ENCODE measurements at places on chromosomes 12 and 14.

DNA sequence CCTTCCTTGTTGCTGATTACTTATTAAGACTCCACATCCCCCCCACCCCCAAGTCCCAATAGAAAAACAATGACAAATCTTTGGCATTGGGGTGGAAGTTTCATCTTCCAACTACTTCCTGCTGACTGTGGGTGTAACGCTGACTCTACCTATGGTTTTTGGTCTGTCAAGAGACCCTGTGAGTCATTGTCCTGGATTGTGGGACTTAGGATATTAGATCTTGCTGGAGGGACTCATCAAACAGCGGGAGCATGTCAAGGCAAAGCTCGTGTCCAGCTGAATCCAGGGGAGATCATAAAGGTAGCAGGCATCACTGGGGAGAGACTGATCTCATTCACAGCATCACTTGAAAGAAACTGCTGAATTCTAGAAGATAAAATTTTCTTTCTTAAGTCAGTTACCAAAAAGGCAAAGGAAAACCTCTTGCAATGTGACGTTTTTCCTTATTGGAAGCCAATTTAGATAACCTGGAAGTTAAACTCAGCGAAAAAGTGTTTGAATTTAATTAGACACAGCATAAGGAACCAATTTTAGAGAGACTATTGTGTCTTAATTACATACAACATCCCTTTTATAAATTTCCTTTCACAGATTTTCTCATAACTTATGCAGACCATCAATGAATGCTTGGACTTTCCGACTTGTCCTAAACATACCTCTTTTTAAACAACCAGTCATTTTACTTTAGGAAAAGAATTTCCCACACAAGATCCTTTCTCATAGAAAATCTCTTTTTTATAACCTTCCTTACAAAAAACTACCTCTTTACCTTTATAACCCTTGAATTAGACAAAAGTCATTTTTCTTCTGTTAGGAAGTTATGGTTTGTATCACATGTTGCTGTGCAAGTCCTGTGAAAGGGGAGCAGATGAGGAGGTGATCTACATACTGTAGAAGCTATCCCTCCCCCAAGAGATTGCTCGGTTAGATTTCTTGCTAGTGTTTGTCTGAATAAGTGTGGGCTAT, 94.6 kb upstream of the SCAF11 start:
- DNase-seq = no peak

DNA sequence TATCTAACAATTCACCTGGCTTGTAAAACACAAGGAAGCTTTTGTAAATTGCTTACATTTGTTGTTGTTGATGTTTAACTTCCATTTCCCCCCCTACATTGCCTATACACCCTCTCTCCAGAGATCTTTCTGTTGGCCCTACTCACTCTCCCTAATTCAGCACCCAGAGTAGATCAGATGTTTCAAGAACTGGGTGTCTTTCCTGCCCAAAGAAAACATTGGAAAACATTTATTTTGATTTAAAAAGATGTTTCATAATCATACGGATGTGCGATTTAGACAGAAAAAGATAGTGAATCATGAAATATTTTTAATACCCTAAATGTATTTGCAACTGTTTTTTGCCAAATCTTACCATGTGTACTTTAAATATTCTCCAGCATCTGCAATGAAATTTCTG, 446.4 kb upstream of the RGS6 start:
- DNase-seq = no peak

GRCh38 chr12:110560946-110561345, 22.2 kb downstream of the PPTC7 start:
- no peak for DNase-seq

DNA sequence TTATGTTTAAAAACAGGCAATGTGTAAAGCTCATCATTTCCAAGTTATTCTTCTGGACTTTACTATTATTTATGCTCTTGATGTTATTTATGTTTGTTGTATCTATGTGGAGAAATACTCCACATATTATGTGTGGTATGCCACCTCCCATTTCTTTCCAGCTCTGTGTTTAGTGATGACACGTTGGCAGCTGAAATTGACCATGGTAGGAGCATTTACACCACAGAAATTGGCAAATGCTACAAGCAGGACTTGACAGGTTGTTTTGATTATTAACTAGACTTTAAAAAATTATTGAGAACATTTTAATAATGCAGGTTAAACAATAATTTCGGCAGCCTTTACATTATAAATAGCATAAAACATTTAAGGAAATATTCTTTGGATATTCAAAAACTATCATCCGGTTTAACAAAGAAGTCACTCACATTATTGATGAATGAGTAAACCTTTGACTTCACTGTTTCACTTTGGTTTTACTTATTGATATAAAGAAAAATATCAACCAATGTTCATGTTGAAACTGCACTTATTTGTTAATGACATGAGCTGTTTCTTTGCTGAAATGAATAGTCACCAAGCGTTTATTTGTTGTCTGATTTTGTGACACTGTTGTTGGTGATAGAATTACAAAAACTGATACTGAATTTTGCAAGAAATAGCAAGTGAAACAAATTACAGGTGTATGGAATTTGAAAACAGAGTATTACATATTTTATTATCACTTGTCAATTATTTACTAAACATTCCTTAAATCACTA, 76.8 kb downstream of the HMGA2 start:
- DNase-seq = no peak

- no peak for DNase-seq
Observed at GRCh38 chr12:112868459-112869041, 38.2 kb upstream of the OAS1 start.

- peak; percentile 47 for DNase-seq
Observed at GRCh38 chr12:716506-716905, 35.9 kb upstream of the WNK1 start.

DNA sequence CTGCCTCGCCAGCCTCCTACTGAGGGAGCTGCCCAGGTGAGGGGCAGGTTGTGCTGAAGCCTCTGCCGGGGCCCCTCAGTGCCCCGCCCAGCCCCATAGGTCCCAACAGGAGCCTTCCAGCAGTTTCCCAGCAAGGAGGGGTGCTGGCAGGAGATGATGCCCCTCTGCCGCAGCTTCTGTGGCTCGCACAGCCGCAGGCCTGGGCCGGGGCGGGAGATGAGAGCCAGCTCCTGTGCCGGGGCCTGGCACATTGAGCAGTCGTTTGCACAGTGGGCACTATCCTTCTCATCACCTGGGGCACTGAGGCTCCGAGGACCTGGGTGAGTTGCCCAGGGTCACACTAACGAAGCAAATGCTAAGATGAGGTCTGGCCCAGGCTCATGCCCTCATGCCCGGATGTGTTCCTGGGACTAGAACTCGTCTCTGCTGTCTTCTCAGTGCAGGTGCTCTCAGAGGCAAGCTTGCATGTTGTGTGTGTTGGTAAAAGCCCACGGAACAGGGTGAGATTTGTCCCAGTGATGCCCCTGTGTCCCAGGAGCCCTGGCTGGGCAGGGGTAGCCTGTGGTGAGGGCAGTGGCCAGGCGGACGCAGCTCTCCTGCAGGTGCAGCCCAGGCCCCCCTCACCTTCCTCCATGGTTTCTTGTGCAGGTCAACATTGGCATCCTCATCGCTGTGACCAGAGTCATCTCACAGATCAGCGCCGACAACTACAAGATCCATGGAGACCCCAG, 177.5 kb downstream of the ADGRD1 start:
- DNase-seq = no peak

GRCh38 chr12:58841058-58841798, 79.1 kb downstream of the LRIG3 start:
- no peak for DNase-seq

GRCh38 chr12:46209170-46209569, 59.7 kb downstream of the SLC38A1 start:
- DNase-seq = no peak

GRCh38 chr14:101508196-101508947, 52.9 kb upstream of the DIO3 start:
- no peak for DNase-seq

GRCh38 chr12:48865281-48866051, at the start of gene RND1:
RND1 (minus strand) TSS chr12:48865870; CDS start chr12:48865767, 103 bp downstream.
- DNase-seq = peak; percentile 46

DNA sequence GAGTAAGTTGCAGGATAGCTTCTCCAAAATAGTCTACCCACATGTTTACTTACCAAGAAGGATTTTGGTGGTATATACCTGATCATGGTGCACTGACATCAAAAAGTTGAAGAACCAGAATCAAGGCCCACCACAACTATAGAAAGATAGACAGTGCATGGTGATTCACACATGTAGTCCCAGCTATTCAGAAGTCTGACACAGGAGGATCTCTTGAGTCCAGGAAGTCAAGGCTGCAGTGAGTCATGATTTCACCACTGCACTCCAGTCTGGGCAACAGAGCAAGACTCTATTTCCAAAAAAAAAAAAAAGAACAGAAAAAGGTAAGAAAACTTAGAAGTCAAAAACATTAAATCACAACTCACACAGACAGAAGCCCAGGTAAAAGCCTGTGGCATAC, 422.2 kb upstream of the FOXG1 start:
- DNase-seq = no peak

DNA sequence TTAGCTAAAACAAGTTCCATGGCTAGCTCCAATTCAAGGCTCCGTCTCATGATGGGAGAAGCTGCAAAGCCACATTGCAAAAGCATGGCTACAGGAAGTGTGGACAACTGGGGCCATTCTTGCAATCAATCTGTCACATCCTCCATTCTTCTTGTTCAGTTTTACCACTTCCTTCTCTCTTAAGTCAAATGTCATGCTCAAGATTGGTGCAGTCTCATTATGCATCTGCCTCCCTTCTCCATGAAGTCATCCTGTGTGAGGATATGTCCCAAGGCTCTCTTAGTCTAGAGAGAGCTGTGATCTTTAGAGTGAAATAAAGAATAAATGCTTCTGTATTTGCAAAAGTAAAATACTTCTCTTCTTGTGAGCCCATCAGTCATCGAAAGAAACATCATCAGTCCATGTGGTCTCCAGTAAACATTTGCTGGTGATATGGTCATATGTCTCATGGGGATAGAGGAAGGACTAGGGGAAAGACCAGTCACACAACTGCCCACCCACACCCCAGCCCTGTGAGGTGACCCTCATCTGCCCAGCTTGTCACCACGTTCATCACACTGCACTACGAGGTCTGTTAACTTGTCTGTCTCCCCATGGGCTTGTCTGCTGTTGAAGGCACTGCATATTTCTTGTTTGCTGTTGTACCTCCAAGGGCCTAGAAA, 303.0 kb downstream of the NUAK1 start:
- no peak for DNase-seq

- DNase-seq = no peak
Observed at GRCh38 chr12:104134882-104135281, 3.1 kb downstream of the NFYB start.

GRCh38 chr14:50937325-50937724, 7.0 kb downstream of the PYGL start:
- no peak for DNase-seq

GRCh38 chr12:95997911-95998510, 1.9 kb upstream of the HAL start:
- no peak for DNase-seq

DNA sequence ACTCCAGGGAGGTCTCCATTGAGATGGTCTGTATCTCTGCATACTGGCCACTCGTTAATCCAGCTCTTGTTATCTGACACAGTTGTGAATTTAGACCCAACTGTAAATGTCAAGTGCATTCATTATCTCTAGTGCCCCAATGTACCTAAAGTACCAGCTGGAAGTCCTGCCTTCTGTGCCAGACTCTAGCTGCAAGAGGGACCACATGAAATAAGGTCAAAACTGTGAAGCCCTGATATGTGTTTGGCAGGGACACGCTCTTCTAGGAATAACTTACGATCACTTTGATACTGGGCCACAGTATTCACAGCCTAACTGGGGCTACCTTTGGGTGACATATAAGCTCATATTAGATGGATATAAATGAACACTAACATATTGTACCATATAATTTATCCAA, 268.5 kb downstream of the LRIG3 start:
- no peak for DNase-seq

- DNase-seq = no peak
Observed at GRCh38 chr12:88432531-88433490, 147.5 kb downstream of the KITLG start.

- DNase-seq = no peak
Observed at GRCh38 chr12:24138041-24138440, 188.6 kb upstream of the SOX5 start.

DNA sequence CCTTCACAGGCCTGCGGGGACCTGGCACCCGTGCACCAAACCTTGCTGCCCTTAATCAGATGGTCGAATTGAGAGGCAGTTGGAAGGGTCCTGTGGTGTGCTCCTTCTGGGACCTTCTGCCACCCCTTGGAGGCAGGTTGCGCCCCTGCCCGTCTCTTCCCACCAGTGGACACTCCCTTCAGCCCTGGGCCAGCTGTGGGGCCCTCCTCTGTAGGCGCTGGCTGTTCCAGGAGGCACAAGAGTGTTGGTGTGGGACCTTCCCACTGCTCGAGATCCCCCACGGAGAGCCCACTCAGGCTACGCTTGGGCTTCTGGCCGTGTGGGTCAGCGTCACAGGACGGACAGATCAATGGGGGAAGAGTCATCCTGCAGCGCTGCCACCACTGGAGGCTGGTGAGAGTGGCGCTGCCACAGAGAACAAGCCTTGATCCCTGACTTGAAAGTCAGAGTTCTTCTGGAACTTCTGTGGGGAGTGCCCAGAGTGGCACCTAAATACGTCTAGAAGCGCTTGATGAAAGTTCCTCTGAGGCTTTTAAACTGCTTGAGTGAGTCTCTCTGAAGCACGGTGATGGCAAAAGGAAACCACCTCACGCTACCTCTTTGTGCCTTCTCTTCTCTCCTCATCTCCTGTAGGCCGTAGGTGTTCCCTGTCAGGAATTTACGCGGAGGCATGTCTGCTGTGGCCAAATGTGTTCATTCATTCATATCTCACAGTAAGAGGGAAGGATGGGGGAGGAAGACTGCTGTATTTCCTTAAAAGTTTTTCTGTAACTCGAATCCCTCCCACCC, 48.3 kb downstream of the TRAF3 start:
- DNase-seq = no peak

- DNase-seq = no peak
Observed at GRCh38 chr12:123253641-123254459, 17.8 kb downstream of the CDK2AP1 start.

DNA sequence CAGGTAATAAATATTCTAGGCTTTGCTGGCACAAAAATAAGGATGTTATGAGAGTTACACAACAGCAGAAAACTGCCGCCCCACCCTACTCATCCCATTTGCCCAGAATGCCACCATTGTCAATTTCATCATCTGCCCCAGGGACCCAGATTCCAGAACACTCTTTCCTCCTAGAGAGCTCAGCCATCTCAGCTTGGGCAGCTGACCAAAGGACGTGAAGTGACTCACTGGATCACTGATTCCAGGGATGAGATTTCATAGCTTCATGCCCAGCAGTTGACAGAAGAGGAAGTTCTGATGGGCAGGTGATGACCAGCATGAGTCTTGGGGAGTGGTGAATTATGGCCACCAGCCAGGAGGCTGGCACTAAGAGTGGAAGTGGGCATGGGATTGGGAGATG, 450.3 kb downstream of the RMST start:
- DNase-seq = no peak

DNA sequence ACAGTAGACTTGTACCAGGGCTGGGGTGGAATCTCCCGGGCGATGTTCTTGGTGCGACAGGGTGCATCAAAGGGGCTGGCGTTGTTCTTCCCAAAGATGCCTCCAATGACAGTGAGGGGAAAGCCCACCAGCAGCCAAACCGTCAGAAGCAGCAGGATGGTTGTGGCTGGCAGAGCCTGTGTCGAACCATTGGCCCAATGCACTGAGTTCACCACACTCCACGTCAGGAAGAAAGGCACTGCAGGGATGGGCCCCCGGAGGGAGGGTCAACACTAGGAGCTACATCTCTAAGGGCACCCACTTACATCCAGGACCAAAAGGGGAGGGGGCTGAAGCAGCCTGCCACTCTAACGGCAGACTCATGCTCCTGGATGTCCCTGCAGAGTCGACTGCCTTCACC, 1.8 kb upstream of the IPO4 start:
- no peak for DNase-seq

GRCh38 chr12:7628381-7628961, 37.2 kb downstream of the APOBEC1 start:
- no peak for DNase-seq

GRCh38 chr12:90008277-90008676, 299.6 kb upstream of the ATP2B1 start:
- no peak for DNase-seq
